Activated T-helper 2 cell treated with anti-CD3 and anti-CD28 coated beads, Interferon-gamma antibody, Interleukin-2, Interleukin-4, amounts not matched to agents 10 μg/mL and 5 μg/mL and 100 μg/mL, durations not matched to agents 14 hours and 24 hours and 36 hours (primary cell): ENCODE measurements at places on chromosomes 11 and 22.

DNA sequence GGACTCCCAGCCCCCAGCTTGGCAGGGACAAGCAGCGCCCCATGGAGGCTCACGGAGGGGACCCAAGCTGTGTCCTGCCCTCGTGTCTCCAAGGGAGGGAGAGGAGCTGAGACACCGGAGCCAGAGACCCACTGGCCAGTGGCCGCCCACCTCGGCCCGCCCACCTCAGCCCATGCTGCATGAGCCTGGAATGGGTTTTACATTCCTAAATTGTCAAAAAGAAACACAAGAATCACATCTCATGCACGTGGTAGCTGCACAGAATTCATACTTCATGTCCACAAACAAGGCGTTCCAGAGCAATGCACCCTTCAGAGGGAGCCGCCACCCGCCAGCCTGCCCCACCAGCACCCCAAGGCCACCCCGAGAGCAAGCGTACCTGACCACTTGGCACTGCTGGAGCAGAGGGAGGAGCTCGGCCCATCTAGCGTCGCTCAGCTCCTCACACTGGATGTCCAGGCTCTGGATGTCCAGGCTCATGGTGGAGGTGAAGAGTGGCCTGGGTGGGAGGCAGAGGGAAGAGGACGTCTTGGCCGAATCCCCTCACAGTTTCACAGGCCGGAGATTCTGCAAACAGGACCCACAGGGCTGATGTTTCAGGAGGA, 5.3 kb downstream of the RNH1 start:
- DNase-seq = no peak
- peaks cover 18% of the 10 kb centered on the region for H3K4me1 ChIP-seq
- H3K27me3 ChIP-seq = no peaks in the 10 kb centered on the region
- H3K36me3 ChIP-seq = peaks cover 50% of the 10 kb centered on the region
- no peak overlapping the region for H3K27ac ChIP-seq

- no peaks in the 10 kb centered on the region for H3K36me3 ChIP-seq
- no peaks in the 10 kb centered on the region for H3K27me3 ChIP-seq
- no peaks in the 10 kb centered on the region for H3K4me1 ChIP-seq
- no peak overlapping the region for H3K27ac ChIP-seq
- no peak for DNase-seq
- no peak overlapping the region for H3K4me3 ChIP-seq
Measured at GRCh38 chr11:103696123-103696522, 340.3 kb upstream of the DDI1 start.

- peaks cover 2% of the 10 kb centered on the region for H3K36me3 ChIP-seq
- peaks cover 33% of the 10 kb centered on the region for H3K4me1 ChIP-seq
Measured at GRCh38 chr11:93542811-93543229, 371 bp downstream of the SMCO4 start.

DNA sequence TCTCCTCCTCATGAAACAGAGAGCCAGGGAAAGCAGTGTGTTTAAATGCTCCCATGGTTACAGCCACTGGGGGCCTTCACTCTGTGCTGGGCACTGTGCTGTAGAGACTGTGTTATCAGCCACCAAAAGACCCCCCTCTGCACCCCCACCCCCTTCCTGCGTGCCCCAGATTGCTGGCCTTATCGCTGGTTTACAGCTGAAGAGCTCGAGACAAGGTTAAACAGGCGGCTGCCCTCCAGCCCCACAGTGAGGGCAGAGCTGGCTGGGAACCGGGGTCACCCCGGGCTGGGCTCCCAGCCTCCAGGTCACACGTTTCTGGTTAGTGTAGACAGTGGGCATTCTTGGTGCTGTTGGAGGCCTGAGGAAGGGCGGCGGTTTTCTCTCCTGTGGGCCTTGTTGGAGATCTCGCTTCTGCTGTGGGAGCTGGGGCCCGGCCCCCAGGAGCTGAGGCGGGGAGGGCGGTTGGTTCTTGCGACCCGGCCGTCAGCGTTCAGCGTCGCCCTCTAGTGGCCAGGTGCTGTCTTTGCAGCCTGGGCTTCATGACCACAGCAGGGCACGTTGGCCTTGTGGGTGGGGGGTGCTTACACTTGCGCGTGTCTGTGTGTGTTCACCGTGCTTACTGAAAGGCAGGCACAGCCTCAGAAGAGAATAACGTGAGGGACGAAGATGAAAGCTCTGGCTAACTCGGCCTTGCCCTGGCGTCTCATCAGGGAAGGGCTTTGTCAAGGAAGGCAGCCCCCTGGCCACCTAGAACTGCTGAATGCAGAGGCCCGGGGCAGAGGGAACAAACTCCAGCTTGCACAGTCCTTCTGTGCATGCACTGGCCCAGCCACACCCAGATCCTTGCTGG, 40.8 kb downstream of the TBC1D22A start:
- peak; percentile 53 for DNase-seq
- no peak overlapping the region for H3K27ac ChIP-seq
- no peaks in the 10 kb centered on the region for H3K27me3 ChIP-seq
- no peak overlapping the region for H3K4me3 ChIP-seq
- H3K4me1 ChIP-seq = peaks cover 34% of the 10 kb centered on the region

- H3K4me1 ChIP-seq = no peaks in the 10 kb centered on the region
- no peaks in the 10 kb centered on the region for H3K27me3 ChIP-seq
- H3K4me3 ChIP-seq = no peak overlapping the region
- H3K36me3 ChIP-seq = no peaks in the 10 kb centered on the region
Measured at GRCh38 chr11:76193219-76193618, 13.1 kb downstream of the WNT11 start.

DNA sequence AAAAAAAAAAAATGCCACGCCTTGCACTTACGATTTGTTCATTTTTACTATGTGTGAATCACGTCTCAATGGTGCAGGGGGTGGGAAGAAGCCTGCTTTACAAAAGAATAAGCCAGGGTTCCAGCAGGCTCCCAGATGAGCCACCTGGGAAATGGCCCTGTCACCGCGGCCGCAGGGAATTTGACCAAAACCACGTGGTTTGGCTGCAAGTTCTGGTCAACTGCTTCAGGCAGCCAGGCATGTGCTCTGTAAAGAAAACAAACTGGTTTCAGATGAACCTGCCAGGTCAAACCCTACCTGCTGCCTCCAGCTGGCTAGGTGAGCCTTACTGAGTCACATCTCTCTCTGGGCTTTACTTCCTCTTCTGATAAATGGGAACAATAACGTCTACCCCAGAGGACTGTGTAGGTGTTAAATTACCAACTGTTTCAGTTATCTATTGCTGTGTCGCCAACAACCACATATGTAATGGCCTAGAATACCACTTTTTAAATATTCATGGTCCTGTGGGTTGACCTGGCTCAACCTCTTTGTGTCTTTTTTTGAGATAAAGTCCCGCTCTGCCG, 30.5 kb upstream of the GCAT start:
- no peaks in the 10 kb centered on the region for H3K4me1 ChIP-seq
- H3K27ac ChIP-seq = no peak overlapping the region
- H3K4me3 ChIP-seq = no peak overlapping the region
- no peaks in the 10 kb centered on the region for H3K27me3 ChIP-seq
- no peak for DNase-seq

- no peak overlapping the region for H3K4me3 ChIP-seq
- H3K27ac ChIP-seq = no peak overlapping the region
- peaks cover 25% of the 10 kb centered on the region for H3K36me3 ChIP-seq
- H3K27me3 ChIP-seq = peaks cover 2% of the 10 kb centered on the region
- peaks cover 5% of the 10 kb centered on the region for H3K4me1 ChIP-seq
Measured at GRCh38 chr22:20407829-20408228, 13.9 kb downstream of the ZNF74 start.

DNA sequence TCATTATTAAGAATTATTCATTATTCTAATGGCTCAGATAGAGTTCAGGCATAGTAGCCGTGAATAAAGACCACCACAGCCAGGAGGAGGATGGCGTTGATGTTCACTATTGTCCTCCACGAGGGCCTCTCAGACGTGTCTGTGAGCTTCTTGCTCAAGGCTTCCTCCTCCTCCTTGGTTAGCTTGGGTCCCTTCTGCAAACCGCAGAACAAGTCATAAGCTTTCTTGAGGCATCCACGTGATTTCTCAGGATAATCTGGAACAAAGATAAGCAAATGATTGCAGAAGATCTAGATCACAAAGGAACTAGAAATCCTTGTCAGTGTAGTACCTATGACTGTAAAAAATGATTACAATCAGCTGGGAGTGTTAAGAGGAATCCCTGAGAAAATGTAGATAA, 13.6 kb upstream of the RFPL2 start:
- H3K27ac ChIP-seq = no peak overlapping the region
- H3K27me3 ChIP-seq = peaks cover 28% of the 10 kb centered on the region
- DNase-seq = no peak
- no peaks in the 10 kb centered on the region for H3K36me3 ChIP-seq

- H3K27me3 ChIP-seq = no peaks in the 10 kb centered on the region
- H3K4me1 ChIP-seq = no peaks in the 10 kb centered on the region
Measured at GRCh38 chr22:49574881-49575702, 252.6 kb downstream of the BRD1 start.

DNA sequence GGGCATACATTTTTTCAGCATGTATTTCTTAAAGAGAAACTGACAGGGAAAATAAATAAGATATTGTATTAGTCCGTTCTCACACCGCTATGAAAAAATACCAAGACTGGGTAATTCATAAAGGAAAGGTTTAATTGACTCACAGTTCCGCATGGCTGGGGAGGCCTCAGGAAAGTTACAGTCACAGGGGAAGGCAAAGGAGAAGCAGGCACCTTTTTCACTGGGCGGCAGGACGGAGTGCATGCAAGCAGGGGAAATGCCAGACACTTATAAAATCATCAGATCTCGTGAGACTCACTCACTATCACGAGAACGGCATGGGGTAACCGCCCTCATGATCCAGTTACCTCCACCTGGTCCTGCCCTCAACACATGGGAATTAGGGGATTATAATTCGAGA, 44.2 kb downstream of the PPFIA1 start:
- H3K4me1 ChIP-seq = peaks cover 3% of the 10 kb centered on the region
- no peaks in the 10 kb centered on the region for H3K27me3 ChIP-seq
- H3K4me3 ChIP-seq = no peak overlapping the region

GRCh38 chr22:48256041-48256739, 1493.7 kb downstream of the TBC1D22A start:
- H3K27me3 ChIP-seq = no peaks in the 10 kb centered on the region
- DNase-seq = no peak
- H3K36me3 ChIP-seq = no peaks in the 10 kb centered on the region
- no peaks in the 10 kb centered on the region for H3K4me1 ChIP-seq

- peaks cover 21% of the 10 kb centered on the region for H3K27me3 ChIP-seq
- no peaks in the 10 kb centered on the region for H3K36me3 ChIP-seq
- H3K27ac ChIP-seq = no peak within 1 kb of the TSS
- no peak within 1 kb of the TSS for H3K4me3 ChIP-seq
- peaks cover 31% of the 10 kb centered on the region for H3K4me1 ChIP-seq
- no peak for DNase-seq
Measured at GRCh38 chr11:66420671-66421476, at the start of gene NPAS4. Gene NPAS4 (plus strand): TSS chr11:66421035. CDS start chr11:66421180, 145 bp downstream.
